Ovary (tissue), 10 donors: ENCODE measurements at places on chromosomes 2 and 18.

GRCh38 chr18:42296723-42297122 is 341.7 kb downstream of the PIK3C3 start:
- DNase-seq = no peak

- no peak for DNase-seq
Observed at GRCh38 chr2:182593394-182593975, 122.6 kb upstream of the DNAJC10 start.

GRCh38 chr2:240560084-240560479 is at the start of gene DUSP28:
DUSP28 (plus strand) TSS chr2:240560357; CDS start chr2:240560685, 328 bp downstream.
- DNase-seq = peak; percentile 86

DNA sequence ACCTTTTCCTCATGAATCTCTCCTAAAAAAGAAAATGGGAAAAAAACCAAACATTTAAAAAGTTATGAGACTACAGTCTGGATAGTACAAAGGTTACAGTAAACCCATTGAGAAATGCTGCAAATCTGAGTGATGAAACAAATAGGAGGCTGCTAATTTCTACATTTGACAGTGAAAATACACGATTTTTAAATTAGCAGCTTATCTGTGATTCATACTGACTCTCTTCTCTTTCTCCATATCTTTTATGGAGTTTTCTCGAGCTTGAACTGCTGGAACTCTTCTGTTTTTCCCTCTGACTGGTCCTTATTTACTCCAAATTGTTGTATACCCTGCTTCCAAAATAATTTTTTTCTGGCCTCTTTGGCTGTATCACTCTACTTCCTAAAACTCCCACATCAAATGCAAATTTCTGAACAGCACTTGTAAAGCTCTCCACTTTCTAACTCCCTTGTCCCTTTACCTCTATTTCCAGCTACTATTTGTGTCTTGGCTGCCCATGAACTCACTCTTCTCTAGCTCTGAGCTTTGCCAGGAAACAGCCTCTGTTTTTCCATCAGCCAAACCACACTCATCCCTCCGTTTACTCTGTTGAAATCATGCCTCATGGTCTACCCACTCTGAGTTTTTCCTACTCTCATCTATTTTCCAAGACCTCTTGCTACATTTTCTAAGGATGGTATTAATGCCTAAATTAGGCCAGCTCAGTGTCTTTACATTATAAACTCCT is 73.7 kb downstream of the RBMS1 start:
- no peak for DNase-seq

DNA sequence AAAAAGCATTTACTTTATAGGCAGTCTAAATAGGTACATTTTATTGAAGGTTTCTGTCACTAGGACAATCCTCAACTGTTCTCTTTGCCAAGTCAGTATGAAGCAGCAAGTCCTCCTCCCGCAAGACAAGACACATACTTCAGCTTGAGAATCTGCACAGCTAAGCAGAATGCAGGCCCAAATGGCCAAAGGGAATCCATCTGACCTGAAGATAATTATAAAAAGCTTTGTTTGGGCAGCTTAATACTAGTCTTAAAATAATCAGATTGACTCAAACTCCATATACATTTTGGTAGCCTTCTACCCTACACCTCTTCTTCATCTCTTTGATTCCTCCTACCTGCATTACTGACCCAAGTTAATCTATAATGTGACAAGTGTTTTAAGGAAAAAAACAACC is 1.8 kb downstream of the LANCL1 start:
- no peak for DNase-seq

DNA sequence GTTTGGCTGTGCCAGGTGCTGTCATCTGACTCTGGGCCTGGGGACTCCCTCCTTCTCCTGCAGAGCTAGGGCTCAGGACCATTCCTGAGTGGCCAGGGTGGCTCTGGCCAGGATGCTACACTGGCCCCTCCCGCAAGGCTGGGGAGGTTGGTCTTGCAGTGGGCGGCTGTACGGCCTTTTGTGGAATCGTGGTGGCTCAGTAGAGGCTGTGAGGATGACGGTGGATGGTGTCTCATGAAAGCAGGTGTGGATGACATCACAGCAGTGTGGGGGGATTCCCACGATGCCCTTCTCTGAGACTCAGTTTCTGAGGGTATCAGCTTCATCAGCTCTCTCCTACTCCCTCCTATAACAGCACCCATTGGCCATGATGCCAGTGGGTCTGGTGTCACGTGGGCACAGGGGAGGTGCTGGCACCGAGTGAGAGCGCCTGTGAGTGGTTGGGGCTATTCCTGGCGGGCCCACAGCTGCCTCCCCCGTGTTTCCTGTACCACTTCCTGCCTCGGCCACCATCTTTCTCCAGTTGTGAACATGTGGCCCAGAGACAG is 144.2 kb upstream of the HDAC4 start:
- DNase-seq = no peak

DNA sequence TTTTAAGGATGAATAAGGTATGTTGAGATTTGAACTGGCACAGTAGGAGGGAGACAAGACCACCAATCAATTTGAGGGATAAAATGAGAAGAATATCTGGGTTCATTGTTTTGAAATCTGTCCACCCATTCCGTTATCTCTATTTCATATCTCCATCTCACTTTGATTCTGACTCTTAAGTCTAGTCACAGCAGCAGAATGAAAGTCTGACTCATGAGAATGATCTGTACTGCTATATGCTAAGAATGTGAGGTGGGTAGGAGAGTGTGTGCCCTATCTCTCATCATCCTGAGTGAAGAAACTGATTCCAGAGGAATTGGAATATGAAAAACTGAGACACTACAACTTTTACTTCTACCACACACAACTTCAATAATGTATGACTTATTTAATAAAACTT is 1994.5 kb upstream of the PIK3C3 start:
- no peak for DNase-seq

DNA sequence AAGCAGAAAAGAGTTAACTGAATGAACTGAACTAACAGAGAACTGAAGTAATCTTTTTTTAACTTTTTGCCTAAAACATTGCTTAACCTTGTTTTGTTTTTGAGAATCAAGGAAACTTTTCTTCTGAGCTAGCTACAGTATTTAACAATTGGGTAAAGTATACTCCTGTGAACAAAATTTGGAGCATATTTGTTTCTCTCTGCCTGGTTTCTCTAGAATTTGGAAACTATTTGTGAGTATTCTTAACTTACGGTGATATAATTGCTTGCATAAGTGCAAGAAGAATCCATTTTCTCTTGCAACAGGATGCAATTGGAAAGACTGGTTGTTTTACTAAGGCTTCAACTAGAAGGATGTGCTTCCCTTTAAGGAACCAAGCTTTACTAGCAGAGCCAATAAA is 65.9 kb upstream of the FAM98A start:
- no peak for DNase-seq
